ENCODE measurements at places on chromosomes 7 and 10.

DNA sequence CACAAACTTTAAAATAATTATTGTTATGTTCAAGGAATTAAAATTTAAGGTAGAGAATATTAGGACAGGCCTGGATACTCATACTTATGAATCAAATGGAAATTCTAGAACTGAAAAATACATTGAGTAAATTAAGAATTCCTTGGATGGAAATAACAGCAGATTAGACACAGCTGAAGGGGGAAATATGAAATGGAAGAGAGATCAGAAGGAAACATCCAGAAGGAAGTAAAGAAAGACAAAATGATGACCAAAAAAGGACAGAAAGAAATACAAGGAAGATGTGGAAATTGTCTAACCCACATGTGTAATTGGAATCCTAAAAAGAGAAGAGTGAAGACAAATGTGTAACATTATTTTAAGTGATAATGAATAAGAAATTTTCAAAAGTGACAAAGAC lies 128.9 kb downstream of the ATRNL1 start:
- DNase-seq: no peak

GRCh38 chr7:66804001-66804400 lies 63.5 kb downstream of the RABGEF1 start:
- DNase-seq: no peak

DNA sequence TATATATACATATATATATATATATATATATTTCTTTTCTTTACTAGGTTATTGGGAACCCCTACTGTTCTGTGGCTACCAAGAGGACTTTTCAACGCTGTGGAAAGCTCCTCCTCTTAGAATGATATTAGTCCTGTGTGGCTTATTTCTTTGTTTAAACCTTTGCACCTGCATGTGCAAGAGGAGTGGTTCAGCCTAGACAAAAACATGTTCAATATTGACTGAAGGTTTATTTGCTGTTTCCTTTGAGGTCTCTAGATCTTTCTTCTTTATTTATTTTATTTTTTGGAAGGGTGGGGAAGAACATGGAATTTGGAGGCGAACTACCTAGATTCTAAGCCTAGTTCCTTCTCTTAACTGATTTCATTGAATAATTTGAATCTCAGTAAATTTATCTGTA lies 118.1 kb downstream of the GNAT3 start:
- no peak for DNase-seq

DNA sequence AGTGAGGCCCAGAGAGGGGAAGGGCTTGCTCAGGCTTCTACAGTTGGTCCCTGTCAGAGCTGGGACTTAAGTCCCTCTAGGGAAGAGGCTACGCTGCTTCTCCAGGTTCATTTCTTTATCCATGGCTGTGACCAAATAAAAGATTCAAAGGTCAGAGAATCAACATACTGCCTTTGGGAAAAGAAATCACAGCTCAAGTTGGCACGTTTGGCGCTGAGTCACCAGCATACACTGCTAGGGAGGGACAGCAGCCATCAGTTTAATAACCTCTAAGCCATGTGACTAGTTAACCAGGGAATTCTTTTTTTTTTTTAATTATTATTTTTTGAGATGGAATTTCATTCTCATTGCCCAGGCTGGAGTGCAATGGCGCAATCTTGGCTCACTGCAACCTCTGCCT lies 28.4 kb upstream of the CRHR2 start:
- DNase-seq: no peak

GRCh38 chr7:75619636-75620035 lies 119.1 kb downstream of the HIP1 start:
- no peak for DNase-seq

DNA sequence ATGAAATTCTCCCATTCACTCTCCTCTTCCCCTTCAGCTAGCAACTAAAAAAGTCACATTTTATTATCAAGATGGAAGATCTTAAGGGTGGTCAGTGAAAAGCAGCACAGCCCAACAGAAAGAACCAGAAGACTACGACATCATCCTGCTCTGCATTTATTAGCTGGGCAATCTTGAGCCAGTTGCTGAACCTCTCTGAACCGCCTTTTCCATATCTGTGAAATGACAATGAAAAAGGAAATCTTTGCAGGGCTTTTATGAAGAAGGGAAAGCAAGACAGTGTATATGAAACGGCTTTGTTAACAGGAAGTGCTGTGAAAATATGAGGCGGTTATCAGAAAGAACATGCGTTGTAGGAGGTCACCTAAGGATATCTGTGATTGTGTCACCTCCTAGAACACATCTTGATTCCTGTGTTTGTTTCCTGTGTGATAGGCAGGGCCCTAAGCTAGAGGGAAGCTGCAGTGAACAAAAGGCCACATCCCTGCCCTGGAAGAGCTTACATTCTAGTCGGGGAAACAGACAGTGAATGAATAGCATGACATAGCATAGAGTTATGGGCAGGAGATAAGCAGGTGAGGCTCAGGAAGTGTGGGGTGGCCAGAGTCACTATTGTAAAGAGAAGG lies 36.0 kb upstream of the KCNMA1 start:
- DNase-seq: no peak

- no peak for DNase-seq
Observed at GRCh38 chr10:24664991-24665390, 58.7 kb downstream of the ARHGAP21 start.

DNA sequence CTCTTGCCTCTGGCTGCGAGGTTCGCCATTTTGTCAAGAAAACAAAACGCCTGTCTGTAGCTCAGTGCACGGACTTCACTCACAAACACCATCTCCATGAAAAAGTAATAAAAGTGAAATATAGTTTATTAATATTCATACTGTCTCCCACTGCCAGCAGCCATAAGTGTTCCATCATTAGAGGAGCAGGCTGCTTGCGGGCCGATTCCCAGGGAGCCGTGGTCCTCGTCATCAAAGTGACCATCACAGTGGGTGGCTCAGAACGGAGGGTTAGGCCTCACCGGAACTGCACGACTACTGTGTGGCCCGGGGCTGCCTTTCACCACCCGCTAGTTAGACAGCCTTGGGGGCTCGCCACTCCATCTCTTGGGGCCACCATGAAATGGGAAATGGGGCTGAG lies 82.7 kb downstream of the HIPK2 start:
- no peak for DNase-seq

GRCh38 chr7:32221056-32221455 lies 150.8 kb upstream of the PDE1C start:
- DNase-seq: no peak

DNA sequence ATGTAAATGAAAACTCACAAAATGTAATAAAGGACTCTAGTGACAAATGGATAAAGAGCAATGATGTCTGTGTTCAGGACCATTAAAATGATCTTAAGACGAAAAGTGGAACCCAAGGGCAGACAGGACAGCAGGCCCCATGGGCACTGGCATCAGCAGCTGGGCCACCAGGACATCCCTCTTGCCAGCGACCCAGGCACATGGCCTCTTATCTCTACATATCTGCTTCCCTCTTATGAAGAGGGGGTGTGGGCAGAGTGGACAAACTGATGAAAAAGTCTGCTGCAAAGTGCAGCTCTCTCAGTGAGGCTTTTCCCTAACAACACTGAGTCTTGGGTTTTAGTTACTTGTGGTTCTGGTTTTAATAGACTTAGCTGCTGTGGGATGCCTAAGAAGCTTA lies 44.8 kb upstream of the ANKRD1 start:
- DNase-seq: no peak

GRCh38 chr10:110091830-110092229 lies 84.0 kb downstream of the ADD3 start:
- no peak for DNase-seq

GRCh38 chr10:117112220-117112619 lies 25.9 kb downstream of the VAX1 start:
- no peak for DNase-seq

- DNase-seq: no peak
Observed at GRCh38 chr10:74223755-74224529, 72.9 kb downstream of the ADK start.

- DNase-seq: no peak
Observed at GRCh38 chr7:1939434-1940401, 269.6 kb downstream of the ELFN1 start.

GRCh38 chr10:15140698-15141097 lies 27.8 kb downstream of the NMT2 start:
- DNase-seq: no peak

GRCh38 chr10:43606323-43607198 lies at the start of gene ZNF485:
ZNF485 (plus strand) TSS chr10:43606438; CDS start chr10:43607051, 613 bp downstream.
- peak; percentile 35 for DNase-seq

DNA sequence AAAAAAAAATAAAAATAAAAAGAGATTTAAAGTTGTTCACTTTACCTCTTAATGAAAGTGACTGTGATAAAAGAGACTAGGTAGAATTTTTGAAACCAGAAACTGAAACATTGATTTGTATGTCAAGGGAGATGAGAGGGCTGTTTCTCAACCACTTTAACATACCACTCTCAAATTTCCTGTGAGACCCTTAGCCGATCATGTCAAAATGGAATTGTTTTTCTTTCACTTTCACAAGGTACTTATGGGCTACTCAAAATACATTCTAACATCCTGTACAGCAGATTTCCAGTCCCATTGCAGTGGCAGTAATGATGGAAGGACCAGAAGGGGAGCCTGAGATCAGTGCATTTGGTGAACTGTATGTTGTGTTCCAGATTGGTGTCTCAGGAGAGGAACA lies 261.2 kb downstream of the PPP1R3A start:
- no peak for DNase-seq

DNA sequence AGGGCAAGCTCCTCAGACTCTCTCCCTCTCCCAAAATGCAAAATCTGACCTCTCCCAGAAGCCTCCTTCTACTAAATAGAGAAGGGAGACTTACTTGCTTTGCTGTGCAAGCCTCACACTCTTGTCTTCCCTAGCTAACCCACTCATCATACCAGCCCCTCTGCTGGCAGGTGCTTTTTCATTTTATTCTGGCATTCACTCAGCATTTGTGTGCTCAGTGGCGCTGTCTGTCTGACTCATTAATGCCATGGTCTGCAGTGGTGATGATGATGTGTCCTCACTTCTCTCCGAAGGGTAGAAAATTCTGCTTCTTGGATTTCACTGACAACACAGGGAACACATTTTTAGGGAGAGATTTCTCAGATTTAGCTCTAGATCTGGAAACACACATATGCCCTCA lies 22.0 kb upstream of the BTRC start:
- no peak for DNase-seq

GRCh38 chr10:104447331-104447730 lies 93.7 kb downstream of the CFAP58 start:
- no peak for DNase-seq

DNA sequence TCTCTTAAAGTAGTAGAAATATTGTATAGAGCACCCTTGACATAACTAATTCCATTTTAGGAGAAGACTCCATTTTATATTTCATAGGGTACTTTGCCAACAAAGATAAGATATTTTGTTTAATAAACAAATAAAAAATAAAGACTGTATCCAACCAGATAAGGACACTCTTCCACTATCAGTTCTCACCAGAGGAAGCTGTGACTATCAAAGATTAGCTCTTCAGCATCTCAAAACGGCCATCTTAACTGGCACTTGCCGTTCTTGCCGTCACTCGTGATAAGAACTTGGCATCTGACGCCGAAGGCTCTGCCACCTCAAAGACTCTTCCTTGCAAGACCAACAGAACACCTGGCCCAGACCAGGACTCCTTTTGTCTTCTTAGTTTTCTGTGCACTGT lies 26.3 kb upstream of the AKR1B1 start:
- DNase-seq: no peak

DNA sequence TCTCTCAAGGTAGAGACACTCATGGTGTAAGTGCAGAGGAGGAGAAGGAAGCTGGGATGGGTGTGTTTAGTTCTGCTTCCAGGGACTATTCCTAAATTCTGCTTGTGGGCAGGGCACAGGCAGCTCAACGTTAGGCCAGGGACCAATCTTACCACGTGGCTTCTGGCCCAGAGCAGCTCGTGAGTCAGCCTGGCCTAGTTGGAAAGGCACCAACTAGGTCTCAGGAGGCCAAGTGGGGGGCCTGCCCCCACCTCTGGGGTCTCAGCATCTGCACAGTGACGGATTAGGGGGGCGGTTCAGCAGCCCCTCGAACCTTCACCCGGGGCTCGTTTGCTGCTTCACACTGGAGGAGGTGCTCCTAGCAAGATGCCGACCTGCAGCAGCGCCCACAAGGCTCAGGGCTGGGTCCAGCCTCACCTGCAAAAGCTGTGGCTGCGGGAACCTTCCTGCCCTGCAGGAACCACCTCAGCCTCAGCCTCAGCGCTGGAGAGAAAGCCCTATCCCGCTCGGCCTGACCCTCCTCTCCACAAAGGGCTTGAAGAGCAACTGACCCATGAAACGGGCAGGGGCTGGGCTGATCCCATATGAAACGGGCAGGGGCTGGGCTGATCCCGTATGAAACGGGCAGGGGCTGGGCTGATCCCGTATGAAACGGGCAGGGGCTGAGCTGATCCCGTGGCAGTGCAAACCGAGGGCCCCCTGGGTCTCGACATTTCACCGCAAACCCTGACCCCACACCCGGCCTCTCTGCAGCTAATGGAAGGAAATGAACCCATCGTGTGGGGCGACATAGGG lies 447.4 kb downstream of the DNAJB6 start:
- no peak for DNase-seq

DNA sequence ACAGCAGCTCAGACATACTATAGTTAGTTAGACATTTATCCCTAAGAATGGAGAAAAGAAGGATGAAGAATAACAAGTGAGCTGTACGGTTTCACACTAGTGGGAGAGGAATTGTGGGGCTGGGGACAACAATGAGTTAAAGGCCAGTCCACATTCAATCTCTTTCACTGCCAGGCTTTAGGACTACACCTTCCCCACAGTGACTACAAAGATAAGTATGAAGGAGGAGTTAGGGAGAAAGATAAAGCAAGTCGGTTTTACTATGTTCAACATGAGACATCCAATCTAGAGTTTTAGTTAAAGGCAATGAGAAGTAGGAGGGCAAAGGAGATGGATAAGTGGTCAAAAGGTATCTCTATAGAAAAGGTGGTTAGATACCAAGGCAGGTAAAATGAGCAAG lies 16.3 kb downstream of the ARHGAP12 start:
- no peak for DNase-seq

DNA sequence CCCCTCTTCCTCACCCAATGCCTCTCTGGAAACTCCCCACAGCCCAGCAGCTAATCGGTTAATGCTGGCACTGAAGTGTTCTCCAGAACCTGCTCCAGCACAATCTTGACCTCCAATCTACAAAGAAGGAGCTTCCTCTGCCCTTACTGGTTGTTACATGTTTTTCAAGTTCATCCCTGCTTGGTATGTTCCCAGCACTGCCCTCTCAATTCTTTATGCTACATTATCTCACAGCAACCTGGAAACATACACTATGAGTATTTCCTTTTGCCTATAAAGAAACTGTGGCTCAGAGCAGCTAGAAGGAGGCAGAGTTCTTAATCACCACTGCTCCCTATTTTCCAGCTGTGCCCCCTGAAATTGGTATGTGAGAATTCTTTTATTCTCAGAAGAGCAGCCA lies 84.1 kb upstream of the KMT2E start:
- no peak for DNase-seq

DNA sequence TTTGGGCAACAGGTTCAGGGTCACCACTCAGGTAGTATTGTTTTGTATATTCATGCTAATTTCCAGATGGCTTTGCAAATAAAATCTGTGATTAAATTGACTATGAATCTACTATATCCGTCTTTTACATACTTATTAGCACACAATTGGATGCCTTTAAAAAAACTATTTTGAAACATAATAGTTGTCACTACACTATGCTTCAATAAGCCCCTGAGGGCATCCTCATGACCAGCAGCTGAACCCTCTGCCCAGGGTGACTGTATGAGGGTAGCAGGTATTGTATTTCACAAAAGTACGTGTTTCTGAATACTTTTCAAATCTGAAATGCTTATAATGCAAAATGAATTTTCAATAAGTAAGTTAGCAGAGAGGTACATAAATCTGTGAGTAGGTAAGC lies 97.3 kb downstream of the DNAH11 start:
- no peak for DNase-seq

- no peak for DNase-seq
Observed at GRCh38 chr7:43486634-43487033, 96.3 kb upstream of the STK17A start.
